DMS79 (cell line): ENCODE measurements at places on chromosomes 2 and 18.

DNA sequence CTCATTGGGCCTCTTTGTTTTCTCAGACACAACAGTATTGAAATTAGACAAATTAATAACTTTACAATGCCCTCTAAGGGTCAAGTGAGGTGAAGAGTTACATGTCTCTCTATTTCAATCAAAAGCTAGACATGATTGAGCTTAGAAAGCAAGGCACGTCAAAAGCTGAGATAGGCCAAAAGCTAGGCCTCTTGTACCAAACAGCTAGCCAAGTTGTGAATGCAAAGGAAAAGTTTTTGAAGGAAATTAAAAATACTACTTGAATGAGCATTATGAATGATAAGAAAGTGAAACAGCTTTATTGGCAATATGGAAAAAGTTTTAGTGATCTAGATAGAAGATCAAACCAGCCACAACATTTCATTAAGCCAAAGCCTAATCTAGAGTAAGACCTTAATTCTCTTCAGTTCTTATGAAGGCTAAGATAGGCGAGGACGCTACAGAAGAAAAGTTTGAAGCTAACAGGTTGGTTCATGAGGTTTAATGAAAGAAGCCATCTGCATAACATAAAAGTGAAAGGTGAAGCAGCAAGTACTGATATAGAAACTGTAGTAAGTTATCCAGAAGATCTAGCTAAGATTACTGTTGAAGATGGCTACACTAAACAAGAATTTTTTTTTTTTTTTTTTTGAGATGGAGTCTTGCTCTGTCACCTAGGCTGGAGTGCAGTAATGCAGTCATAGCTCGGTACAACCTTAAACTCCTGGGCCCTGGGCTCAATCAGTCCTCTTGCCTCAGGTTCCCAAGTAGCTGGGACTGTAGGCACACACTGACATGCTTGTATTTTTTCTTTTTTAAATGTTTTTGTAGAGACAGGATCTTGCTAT is 65.5 kb downstream of the FAM117B start:
- DNase-seq = no peak

DNA sequence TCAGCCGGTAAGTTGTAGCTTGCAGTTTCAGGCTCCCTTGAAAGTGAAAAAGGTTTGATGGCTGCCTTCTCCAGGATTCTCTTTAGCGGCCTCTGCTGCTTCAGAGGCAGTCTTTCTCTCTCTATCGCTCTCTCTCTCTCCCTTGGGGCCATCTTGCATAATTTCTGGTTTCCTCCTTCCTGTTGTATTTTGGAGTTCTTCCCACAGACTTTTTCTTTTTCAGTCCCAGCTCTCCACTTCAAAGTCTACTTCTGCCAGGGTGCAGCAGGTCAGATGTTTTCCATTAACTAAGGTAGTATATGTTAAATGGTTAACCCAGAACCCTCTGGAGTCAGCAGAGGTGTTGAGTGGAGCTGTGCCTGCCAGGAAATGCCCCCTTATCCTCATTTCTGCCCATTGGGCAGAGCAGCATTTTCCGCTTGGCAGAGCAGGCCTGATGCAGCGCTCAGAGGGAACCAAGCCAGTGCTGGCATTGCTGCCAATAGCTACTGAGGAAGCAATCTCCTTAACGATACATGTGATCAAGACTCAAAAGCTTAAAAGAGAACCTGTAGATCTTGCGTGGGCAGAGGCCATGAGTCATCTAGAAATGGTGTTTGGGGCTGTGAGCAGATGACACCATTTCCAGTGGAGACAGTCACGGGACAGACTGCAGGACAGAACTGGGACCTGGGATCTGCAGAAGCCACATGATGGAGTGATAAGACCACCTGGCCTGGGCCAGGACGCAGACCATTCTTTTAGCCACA is 20.8 kb downstream of the DBI start:
- DNase-seq = peak; percentile 27

DNA sequence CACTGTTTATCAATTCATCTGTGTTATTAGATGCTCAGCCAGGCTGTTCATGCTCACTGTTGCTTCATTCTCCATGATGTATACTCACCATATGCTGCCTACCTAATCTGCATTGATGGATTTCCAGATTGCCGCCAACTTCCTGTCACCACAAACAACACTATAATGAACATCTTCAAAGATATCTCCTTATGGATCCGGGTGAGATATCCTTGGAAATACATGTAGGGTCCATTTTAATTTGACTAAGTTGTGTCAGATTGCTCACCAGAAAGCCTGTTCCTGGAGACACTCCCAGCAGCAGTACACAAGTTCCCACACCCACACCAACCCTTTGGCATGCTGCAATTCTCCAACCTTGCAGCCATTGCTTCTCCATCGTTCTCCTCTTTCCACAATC is 547.5 kb upstream of the TNP1 start:
- DNase-seq = no peak

GRCh38 chr2:215324811-215325210 is 13.0 kb downstream of the ATIC start:
- DNase-seq = no peak

DNA sequence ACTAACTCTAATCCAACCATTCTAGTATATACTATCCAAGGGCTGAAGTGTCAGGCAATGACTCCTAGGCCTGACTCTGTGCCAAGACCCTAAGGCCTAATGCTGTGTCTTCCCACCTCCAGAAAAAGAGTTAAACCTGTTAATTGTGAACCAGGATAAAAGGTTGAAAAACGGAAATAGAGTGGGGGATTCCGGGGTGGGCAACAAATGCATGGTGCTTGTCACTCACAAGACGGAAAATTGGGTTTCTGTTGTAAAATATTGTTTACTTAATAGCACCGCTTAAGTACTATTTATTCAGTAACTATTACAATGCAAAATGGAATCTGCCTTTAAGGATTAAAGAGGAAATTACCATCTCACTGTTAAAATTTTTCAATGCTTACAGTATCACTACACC is 3.2 kb downstream of the STK17B start:
- DNase-seq = no peak

- no peak for DNase-seq
Observed at GRCh38 chr2:11515490-11515981, 18.3 kb upstream of the GREB1 start.

GRCh38 chr2:152284398-152284797 is 50.6 kb upstream of the FMNL2 start:
- no peak for DNase-seq

DNA sequence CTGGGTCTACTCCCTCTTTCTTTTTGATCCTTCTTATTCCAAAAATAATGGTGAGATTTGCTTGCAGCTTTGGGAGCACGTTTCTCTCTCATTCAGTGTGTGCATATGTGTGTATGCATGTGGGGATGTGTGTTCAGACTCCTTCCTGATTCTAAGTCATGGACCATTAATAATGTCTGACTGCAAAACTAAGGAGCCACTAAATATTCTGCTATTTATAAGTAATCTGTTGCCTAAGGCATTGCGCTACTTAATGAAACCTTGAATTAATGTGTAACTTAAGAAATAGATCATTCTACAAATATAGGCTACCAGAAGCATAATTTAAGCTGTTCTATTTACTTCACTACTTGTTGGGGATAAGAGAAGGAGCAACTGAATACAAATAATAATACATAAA is 182.1 kb downstream of the TFCP2L1 start:
- DNase-seq = peak; percentile 31

DNA sequence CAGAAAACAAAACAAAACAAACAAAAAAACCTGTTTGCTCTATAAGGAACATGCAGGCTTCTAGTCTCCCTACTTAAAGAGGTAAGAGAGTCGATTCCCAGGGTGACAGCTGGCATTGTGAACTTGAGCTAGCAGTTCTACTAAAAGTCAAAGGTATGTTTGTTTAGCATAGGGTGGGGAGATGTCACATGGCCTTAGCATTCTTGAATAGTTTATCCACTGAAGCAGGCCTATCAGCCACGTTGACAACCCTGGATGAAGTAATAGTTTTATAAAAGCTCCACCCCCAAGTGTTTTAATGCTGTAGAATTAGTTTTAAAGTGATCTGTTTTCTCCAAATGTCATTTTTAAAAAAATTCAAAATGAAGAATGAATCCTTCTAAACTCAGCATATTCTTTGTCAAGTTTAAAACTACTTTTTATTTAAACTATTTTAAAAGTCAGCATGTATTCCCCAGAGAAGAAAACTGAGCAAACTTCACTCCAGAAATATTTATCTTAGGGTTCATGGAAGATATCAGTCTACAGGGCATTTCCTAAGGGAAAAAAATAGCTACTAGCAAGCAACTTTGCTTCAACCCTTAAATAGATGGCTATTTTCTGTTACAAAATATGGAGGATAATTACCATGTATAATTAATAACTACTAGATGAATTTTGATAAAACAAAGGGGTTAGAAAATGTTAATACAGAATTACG is 1.7 kb downstream of the MYOM1 start:
- DNase-seq = no peak

GRCh38 chr2:160226367-160226766 is 26.3 kb upstream of the ITGB6 start:
- no peak for DNase-seq

GRCh38 chr2:219058541-219059374 is 2.0 kb downstream of the IHH start:
- DNase-seq = no peak

DNA sequence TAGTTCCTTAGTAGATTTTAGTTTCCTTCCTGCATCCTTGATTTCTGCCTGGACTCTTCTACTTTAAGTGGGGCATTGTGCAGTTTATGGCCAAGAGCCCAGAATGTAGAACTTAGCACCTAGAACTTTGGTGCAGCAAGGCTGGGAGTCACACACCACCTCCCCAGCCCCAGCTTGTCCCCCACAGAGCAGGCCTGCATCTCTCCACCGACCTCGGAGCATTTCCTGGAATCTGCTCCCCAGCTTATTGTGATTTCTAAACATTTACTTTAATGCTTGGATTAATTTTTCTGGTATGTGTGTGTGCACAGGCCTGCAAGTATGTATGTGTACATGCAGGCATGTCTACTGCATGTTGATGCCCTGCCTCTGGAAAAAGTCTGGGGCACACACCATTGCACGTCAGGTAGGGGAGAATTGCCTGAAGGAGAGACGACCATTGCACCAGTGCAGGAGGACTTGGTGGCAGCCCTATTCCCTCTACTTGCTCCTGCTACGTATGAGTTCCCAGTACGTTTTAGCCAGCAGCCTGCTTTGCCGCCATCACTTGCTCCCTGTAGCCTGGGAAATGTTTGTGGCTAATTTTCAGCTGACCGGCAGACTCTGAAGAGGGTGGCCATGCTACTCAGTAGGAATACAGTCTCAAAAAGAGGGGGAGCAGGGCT is 419.9 kb upstream of the HS6ST1 start:
- no peak for DNase-seq

DNA sequence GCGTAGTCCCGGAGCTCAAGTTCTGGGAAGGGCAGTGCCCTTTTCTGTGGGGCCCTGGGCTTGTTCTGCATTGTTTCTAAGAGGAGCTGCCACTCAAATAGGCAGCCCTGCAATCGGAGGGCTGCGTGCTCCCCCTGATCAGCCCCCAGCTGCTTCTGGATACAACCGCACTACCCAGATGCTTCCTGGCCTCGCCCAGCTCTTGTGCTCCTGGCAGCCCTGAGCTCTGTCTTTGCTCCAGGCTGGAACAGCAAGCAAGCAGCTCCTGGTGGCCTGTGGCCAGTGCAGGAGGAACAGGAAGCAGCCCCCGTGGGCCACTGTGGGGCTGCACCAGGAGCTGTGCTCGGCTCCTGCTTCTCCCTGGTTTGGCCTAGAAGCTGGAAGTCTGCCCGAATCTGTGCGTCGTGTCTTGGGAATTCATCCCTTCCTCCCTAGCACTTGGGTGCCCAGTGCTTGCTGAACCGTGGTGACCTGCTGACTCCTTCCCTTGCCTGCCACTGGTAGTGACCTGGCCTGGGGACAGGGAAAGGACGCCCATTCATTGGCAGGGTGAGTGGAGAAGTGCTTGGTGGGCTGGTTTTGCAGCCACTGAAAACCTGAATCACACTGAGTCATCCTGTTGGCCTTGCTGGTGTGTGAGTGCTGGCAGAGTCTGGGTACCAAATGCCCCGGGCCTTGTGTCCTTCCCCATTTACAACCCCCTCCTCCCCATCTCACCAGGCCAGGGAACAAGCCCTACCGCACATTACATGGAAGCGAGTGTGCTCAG is 27.3 kb upstream of the NTSR2 start:
- DNase-seq = no peak

DNA sequence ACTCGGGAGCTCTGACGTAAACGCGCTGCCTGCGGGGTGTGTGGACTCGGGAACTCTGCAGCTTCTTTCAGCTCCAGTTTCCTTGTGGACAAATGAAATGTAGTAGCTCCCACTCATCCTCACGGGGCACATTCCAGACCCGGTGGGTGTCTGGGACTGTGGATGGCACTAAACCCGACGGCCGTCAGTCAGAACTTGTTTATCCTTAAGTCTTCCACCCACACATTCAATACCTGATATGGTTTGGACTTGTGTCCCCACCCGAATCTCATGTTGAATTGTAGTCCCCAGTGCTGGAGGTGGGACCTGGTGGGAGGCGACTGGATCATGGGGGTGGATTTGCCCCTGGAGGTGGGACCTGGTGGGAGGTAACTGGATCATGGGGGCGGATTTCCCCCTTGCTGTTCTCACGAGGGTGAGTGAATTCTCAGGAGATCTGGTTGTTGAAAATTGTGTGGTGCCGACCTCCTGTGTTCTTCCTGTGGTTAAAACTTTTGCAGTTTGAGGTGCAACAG is 81.2 kb upstream of the SNTG2 start:
- DNase-seq = no peak

DNA sequence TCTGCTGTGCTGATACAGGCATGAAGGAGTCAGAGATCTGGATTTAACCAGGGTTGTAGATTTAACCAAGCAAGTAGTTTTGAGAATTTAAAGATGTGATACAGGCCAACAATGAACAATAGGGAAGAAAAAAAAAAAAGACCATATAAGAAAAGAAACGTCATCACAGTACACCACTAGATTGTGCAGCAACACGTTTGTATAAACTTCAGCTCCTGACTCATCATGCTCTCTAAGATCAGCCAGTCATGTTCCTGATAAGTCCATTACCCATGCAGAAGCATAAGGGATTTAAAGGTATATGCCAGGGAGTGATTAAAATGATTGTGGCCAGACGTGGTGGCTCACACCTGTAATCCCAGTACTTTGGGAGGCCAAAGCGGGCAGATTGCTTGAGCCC is 22.3 kb upstream of the ERICH2 start:
- DNase-seq = no peak

DNA sequence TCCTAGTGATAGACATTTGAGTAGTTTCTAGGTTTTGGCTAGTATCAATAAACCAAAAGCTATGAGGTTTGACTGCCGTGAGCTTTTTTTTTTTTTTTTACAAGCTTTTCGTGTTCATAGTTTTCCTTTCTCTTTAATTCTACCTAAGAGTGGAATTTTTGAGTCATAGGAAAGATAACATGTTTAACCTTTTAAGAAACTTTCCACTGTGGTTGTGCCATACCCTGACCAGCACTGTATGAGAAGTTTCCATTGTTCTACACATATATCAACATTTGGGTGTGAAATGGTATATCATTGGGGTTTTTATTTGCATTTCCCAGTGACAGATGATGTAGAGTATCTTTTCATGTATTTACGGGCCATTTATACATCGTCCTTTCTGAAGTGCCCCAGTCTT is 31.7 kb downstream of the UBE2F start:
- no peak for DNase-seq

DNA sequence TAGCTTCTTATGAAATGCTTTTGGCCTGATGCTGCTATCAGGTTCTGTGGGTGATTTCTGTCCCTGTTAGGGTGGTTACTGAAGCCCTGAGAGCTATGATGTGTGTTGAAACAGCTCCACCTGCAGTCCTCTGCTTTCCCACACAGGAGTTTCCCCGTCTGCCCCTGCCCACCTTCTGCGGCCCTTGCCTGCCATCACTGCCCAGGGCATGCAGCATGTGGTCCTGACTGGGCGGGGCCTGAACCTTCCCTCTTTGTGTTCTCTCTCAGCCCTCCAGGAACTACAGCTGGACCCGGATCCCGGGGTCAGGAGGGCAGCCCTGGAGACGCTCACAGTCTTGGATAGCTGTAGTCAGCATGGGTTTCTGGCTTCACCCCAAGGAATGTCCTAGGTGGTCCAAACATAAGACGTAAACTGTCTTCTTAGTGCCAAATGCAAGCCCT is 21.4 kb downstream of the HJURP start:
- DNase-seq = no peak
